ENCODE measurements at places on chromosomes 1 and 21.

DNA sequence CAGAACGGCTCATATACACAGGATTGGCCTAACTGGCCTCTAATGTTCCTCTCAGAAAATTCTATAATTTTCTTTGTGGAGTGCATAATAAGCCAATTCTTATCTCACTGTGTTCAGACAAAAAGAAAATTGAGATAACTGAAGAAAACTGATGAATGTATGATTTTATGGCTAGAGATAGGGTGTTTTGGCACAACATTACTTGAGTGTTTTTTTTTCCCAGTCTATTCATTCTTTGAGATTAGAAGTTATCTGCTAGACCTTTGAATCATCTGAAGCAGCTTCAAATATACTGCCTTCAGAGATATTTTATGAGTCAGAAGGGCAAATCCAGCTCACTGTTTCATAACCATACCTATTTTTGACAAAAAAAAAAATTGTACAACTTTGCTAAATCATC, 85.6 kb downstream of the VAV3 start:
- DNase-seq = no peak

GRCh38 chr1:66778969-66779368, 22.1 kb downstream of the INSL5 start:
- DNase-seq = no peak

- no peak for DNase-seq
Observed at GRCh38 chr1:154485910-154486496, 16.0 kb upstream of the TDRD10 start.

DNA sequence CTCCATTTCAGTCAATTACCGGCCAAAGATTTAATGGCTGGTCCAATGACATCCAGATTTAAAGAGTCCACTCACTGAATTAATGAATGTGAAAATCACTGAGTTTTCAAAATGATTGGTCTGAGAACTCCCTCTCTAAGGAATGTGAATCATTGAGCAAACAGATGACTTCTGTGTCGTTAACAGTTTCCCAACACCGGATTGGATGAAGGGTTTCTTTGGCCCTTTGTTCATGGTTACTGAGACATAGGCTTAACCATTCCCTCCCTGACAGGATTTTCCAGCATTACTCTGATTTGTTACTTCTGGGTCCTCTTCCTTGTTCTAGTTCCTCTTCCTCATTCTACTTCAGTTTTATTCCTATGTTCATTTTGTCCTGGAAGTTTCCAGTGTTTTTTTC, 1.5 kb upstream of the CLDN17 start:
- DNase-seq = no peak

DNA sequence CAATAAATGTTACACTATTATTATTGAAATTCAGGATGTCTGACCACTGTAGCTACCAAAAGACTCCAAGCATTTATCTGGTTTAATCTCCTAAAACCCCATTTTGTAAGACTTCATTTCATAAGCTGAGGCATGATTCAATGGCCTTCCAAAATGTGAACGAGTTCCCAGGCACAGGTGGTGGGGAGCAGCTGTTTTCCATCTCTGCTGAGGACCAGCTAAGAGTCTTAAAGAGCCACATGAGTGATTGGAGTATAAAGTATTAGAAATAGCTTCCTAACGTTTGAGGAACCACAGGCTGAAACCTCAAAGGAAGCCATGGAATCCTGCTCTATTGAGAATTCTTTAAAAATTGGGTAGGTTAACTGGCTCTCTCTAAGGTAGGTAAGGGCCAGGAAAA, 44.9 kb downstream of the SEC16B start:
- DNase-seq = no peak

DNA sequence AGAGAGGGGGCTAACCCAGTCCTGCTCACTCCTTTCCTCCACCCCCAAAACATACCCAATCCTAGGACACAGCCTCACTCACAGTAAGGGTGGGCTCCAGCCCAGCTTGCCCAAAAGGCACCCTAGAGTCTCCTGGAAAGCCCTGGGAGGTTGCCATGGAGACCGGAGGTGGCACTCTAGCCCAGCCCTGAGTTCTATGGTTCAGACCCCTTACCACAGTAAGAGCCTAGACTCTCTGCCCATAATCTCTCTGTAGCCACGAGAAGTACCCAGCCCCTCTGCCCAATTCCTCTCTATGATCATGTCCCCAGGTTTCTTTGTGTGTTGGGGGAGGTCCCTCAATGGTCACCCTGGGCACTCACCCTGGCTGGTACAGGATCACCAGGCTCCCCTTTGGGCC, 14.4 kb downstream of the COL16A1 start:
- DNase-seq = no peak

DNA sequence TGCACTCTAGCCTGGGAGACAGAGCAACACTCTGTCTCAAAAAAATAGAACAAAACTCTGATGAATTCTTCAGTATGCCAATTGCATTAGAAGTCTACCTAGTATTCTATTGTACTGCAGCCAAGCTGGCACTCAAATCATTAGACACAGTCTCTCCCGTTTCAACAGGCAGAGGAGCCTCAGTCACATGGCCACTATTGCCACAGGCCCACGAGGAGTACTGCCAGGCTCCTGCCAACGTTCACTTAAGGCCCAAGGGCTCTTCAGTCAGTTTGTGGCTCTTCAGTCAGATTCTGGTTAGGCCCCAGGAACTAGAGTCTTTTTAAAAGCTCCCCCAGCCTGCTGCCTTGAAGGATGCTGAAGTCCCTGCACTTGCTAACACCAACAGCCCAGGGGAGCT, 73.4 kb downstream of the SH3BGR start:
- no peak for DNase-seq

DNA sequence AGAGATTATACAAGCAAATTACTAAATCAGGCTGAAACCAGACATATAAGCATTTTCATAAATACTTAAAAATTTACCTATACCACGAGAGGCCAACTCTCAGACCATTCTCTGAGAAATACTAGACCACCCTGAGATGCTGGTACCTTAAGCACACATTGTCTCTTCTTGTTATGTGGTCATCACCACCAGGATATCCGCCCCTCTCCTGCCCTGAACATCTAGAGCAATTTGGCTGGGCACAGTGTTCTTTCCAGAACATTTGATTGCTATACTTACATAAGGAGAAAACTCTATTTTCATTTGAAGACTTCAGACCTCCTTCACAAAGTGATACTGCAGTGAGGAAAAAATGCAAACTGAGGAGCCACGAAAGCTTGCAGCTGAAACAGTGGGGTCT, 36.2 kb upstream of the DUSP10 start:
- DNase-seq = no peak

DNA sequence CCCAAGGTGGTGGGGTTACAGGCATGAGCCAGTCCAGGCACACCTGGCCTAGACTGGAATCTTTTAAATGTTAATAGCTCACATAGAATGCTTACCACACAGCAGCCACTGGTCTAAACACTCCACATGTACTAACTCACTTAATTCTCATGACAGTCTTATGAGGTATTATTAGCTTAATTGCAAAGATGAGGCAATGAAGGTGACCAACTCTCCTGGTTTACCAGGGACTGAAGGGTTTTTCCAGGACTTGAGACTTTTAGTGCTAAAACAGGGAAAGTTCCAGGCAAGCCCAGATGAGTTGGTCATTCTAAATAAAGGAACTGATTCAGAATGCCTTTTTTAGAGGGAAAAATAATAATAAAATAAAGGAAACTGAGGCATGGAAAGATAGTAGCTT, 7.0 kb upstream of the STMN1 start:
- no peak for DNase-seq

- DNase-seq = no peak
Observed at GRCh38 chr1:228276901-228277490, 69.2 kb downstream of the OBSCN start.

GRCh38 chr1:53799141-53799540, 39.0 kb downstream of the NDC1 start:
- no peak for DNase-seq

DNA sequence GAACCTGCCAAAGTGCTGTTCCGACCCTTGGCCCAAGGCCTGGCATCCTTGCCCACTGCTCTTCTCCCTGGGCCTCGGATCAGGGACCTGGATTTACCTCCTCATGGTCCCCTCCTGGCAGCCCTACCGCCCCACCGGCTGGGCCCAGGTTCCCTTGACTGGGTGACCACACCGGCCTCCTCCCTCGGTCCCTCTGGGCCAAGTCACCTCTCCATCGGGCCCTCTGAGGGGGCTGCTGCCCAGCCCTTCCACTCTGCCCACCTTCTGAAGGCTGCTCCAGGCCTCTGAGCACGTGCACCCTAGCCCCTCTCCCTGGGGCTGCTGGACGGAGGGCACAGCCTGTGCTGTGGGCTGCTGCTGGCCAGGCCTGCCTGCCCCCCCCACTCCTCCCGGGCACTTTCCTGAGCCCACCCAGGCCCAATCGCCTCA, 9.3 kb upstream of the MMEL1 start:
- DNase-seq = no peak

DNA sequence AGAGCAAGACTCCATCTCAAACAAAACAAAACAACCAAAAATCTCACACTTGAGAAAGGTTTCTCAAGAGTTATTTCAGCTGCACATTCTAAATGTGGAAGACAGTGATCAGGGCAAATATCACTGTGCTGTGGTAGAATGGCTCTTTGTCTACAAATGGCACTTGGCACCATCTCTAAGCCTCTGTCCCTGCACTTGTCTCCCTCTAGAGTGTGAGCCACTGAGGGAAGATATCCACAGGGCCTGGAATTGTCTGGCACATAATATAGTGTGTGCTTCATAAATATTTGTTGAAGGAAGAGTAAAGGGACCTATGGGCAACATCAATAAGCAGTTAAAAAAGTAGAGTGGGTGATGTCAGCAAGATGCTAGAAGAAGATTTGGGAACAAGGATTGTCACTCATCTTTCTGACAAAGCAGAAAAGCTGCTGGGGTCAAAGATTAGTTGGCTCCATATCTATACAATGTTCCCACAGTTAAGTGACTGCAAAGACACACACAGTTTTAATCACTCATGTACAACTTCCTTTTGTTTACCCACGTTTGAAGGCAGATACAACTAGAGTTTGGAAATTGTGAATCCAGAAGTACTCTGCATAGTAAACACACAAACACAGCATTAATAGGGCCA, 19.1 kb downstream of the CD101 start:
- DNase-seq = no peak
